ENCODE measurements at places on chromosomes 1 and 21. TPM values are rescaled to one million over a fixed set of nuclear protein-coding genes. Genes with fewer than 3 reads are reported as not detected.

GRCh38 chr1:167104256-167104633 is 10.4 kb downstream of the STYXL2 start:
- no peak for DNase-seq

DNA sequence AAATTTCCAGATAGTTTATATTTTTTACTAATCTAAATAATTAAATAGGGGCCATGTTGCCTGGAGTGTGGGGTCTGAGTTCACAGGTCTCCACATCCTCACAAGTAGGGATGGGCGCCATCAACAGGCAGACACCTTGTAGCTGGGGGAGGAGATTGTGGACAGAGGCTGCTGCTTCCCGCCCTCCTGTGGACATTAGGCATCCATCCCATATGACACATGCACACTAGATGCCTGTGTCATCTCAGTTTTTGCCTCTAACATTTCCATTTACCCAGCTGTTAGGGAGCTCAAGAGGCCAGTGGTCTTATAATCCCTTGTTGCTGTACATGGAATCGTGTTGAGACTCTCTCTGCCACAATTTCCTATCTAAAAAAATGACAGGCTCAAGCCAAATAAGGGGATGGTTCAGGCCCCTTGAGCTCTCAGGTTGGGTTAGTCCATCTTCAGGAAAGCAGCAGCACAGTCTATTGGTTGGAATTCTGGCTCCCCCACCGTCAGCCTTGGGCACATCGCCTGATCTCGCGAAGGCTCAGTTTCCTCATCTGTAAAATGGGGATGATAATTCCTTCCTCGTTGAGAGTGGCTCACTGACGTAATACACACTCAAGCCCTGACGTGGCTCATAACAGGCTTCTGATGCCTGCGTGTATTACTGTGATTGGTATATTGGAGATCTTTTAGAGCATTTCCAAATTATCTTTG is 13.6 kb downstream of the LHX4 start:
- no peak for DNase-seq

GRCh38 chr1:96482616-96483015 is 239.0 kb upstream of the PTBP2 start:
- DNase-seq, result no peak

GRCh38 chr1:101247404-101248287 is 10.8 kb downstream of the S1PR1 start:
- no peak for DNase-seq

DNA sequence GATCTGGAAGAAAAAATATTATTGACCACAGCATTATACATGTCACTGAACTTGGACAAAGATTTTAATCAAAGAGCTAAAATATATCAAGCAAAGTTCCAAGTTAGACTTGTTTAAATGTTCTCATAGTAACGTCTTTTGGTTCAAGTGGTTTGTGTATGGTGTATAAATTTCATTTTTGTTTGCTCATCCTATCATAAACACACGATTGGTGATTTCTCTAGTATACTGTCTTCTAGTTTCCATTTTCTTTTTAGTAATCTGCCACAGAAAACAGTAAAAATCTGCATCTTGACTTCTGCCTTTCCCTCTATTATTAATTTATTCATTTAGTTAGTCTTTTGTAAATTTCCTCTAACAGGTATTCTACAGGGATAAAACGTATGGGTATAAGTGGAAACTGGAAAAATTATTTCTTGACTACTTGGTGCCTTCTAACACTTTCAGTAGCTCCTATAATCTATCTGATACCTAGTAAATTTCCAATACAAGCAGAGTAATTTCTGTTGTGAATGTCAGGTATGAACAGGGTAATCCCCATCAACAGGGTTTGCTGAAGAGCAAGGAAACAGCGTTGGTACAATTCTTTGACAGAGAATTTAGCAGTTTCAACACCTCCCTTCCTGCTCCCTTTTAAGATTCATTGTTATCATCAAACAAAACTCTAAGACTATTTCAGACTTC is 268.0 kb downstream of the PTPRC start:
- DNase-seq, result no peak

Gene CFHR5
- not detected for total RNA-seq

DNA sequence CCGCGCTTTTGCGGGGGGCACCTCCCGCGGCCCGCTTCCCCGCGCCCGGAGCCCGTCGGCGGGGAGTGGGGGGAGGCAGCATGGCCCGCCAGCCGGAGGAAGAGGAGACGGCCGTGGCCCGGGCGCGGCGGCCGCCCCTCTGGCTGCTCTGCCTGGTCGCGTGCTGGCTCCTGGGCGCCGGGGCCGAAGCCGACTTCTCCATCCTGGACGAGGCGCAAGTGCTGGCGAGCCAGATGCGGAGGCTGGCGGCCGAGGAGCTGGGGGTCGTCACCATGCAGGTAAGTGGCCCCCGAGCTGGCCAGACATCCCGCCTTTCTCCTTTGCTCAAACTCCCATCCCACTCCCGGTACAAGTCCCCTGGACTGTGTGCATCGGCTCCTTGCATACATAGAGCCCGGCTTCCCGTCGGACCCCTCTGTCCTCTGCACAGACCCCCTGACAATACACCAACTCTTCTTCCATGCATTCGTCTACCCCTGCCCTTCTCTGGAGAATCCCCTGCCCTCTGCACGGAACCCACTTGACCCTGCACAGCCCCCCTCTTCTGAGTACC is 812 bp downstream of the CACHD1 start:
- DNase-seq, result peak; percentile 63

GRCh38 chr1:153072806-153073726 is 1.7 kb upstream of the SPRR2B start:
- no peak for DNase-seq

Gene DMRTA2
- total RNA-seq, result not detected

Gene ARHGEF16
- total RNA-seq, result 39.3 TPM

GRCh38 chr1:58515794-58516401 is 30.6 kb downstream of the OMA1 start:
- DNase-seq, result peak; percentile 34

DNA sequence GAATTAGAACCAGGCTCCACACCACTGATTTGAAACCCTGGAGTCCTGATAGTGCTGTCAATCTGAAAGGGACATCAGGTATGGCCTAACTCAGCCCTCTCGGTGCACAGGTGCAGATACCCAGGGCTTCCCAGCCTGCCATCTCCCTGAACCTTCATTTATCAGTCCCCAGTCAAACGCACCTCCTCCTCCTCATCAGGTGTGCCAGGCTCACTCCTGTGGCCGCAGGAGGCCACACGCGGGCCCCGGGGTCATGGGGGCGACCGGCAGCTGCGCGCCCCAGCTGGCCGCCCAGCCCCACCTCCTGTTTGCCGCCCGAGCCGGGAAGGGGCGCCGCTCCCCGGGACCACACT is 572 bp downstream of the FUCA1 start:
- no peak for DNase-seq

Gene TP73
- total RNA-seq, result 0.54 TPM

DNA sequence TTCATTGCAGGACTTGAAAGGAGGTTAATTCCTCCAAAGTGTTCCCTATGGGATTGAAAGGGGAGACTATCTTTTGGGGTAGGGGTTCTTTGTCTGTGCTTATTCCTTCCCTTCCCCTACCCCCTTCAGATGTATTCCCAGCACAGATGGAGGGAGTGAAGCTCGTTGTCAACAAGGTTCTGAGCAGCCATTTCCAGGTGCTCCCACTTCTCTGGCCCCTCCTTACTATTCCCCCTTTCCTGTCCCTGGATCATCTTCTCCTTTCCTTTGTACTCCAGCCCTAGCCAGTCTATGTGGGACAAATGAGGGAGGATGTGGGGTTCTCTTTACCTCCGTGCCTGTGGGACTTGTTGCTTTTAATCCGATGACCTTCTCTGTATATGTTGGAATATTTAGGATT is 899 bp downstream of the TOMM40L start:
- DNase-seq, result no peak

Gene ADORA3
- 10.8 TPM for total RNA-seq

Gene KCNE1
- 2.5 TPM for total RNA-seq

Gene TRIM67
- total RNA-seq, result not detected

GRCh38 chr1:54854381-54855020 is 32.5 kb downstream of the DHCR24 start:
- DNase-seq, result no peak

DNA sequence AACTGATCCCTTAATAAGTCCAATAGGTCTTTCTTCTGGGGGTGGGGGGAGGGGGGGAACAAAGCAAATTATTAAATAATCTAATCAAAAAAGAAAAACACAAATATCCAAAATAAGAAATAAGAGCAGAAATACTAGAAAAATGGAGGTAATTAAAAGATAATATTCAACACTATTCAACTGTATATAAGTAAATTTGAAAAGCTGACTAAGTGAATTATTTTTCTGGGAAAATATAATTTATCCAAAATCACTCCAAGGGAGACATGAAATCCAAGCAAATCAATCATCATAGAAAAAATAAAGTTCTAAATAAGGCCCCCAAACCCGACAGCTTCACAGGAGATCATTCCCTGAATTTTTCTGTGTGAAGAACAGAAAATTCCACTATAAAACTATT is 18.8 kb downstream of the VPS26C start:
- no peak for DNase-seq

DNA sequence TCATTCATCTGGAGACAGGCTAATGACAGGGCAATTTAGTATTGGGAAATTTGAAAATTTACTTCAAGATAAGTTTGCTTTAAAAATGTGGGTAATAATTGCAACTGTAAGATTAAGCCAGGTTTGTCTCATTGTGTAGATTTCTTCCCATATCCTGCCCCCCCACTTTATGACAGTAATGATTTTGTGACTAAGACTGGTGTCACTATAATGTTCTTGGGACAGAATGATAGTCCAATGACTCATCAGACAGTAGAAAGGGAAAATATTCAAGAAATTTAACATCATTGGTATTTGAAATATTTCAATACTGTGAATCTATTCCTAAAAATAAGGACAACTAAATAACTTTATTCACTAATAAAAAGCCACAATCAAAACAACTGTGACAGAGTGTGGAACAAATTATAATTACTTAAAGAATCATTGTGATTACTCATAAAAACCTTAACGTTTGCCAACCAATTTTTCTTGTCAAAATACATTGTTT is 36.7 kb downstream of the FH start:
- no peak for DNase-seq

Gene KCNH1
- total RNA-seq, result 0.54 TPM

GRCh38 chr1:101992821-101993575 is 3.7 kb downstream of the OLFM3 start:
- no peak for DNase-seq

Gene TACSTD2
- total RNA-seq, result 502 TPM

DNA sequence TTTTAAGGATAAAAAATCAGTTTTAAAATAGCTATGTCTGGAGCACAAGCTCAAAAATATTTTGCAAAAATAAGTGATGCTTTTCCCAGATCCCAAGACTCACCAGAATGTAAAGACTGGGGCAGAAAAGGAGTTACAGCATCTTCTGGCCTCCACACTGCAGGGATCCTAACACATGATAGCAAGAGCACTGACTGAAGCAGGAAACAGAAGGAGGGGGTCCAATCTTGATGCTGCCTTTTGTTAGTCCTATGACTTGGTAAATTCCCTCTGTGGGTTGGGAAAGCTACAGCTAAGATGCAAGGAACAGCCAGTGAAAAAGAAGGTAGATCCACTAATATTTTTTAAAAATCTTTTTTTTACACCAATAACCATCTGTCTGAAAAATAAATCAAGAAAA is 54.2 kb upstream of the TNR start:
- DNase-seq, result no peak

DNA sequence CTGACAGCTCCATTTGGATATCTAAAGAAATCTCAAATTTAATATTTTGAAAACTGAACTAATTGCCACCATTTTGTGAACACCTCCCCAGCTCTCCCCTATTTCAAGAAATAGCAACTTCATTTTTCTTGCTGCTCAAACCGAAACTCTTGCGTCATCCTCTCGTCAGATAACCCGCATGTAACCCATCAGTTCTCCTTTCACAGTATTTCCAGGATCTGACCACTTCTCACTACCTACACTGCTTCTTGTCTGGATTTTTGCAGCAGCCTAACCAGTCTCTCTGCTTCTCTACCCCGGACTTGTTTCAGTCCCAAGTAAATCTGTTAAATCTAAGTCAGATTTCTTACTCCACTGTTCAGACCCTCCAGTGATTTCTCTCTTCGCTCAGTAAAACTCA is 75.6 kb downstream of the MTR start:
- no peak for DNase-seq

DNA sequence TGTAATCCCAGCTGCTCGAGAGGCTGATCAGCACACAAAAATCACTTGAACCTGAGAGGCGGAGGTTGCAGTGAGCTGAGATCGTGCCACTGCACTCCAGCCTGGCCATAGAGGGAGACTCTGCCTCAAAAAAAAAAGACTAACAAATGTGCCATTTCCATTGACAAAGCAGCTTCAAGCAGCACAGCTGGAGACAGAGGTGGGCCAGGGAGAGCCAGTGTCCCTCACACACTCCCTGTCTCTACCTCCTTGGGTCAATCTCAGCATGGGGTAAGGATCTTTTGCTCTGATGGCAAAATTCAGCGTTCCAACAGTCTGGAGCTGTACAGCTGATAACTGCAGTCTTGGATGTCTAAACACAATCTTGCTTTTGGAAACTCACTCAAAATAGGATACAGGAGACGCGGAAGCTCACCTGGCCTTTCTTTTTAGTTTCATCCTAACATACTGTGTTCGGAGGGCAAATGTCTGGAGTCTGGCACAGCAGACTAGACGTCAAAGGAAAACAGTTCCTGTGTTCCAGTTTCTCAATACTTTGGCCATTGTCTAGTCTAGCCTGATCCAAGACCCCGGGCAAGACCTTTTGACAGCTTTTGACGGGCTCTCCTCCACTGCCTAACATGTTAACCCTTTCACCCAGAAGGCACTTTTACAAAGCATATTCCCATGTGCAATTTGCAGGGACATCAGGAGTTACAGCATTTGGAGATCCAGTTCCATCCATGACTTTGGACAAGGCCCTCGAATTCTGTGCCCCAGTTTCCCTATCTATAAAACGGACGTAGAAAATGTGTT is 2.9 kb downstream of the RCC2 start:
- no peak for DNase-seq
